Heart right ventricle (tissue), 16 donors: ENCODE measurements at places on chromosomes 7 and 10. TPM values are rescaled to one million over a fixed set of nuclear protein-coding genes. Genes with fewer than 3 reads are reported as not detected.

DGKB gene
- total RNA-seq: 0.81 TPM

STEAP1B gene
- total RNA-seq: 0.15 TPM

MET gene
- total RNA-seq: 13.4 TPM

ANKRD1 gene
- 5,476 TPM for total RNA-seq

EPDR1 gene
- total RNA-seq: 63.5 TPM

ZPBP gene
- not detected for total RNA-seq

FKBP6 gene
- not detected for total RNA-seq

MALRD1 gene
- 0.42 TPM for total RNA-seq

TEX47 gene
- not detected for total RNA-seq

SDK1 gene
- 2.8 TPM for total RNA-seq

STAG3 gene
- total RNA-seq: 0.71 TPM

ZFAND2A gene
- 11.2 TPM for total RNA-seq

COL17A1 gene
- total RNA-seq: not detected

CPA4 gene
- total RNA-seq: 0.27 TPM

HMX3 gene
- total RNA-seq: not detected

CARD11 gene
- 0.44 TPM for total RNA-seq

CRHR2 gene
- total RNA-seq: 0.07 TPM

AOC1 gene
- total RNA-seq: not detected
